CD4-positive, alpha-beta T cell treated with Interleukin-4 for 1 hour (primary cell): ENCODE measurements at places on chromosomes 4 and X.
A peak's percentile ranks its signal among the peaks of the same experiment; 100 is the strongest.

GRCh38 chr4:141153751-141154510 lies 20.7 kb upstream of the RNF150 start:
- DNase-seq = no peak

DNA sequence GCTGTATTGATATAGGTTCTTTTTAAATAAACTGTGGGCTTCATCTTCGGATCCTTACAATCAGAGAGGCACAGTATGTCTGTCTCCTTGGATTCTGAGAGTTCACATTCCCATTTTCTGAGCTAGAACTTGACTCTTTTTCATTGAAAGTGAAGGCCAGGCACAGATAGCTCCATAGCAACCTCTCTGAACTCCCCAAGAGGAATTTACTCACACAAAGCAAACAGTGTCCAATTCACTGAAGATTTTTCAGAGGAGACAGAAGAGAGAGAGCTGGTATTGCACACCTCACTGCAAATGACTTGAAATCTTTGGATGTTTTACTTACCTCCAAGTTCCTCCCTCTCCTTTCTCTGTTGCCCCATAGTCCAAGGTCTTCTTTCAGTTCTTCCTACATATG lies 130.9 kb upstream of the CASK start:
- DNase-seq = no peak

DNA sequence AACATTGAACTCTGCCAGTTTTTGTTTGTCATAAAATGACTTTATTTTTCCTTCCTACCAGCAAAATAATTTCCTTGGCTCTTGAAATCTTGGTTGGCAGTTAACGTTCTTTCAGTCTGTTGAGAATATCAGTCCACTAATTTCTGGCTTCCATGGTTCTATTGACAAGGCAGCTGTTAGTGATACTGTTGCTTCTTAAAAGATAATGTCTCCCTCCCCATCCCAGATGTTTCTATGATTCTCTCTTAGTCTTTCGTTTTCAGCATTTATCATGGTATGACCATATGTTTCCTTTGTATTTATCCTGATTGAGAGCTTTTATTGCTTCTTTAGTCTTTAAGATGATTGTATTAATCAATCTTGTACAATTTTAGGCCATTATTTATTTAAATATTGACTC lies 81.1 kb upstream of the STK26 start:
- no peak for DNase-seq

- no peak for DNase-seq
Measured at GRCh38 chrX:108332281-108332680, 105.9 kb downstream of the COL4A6 start.

DNA sequence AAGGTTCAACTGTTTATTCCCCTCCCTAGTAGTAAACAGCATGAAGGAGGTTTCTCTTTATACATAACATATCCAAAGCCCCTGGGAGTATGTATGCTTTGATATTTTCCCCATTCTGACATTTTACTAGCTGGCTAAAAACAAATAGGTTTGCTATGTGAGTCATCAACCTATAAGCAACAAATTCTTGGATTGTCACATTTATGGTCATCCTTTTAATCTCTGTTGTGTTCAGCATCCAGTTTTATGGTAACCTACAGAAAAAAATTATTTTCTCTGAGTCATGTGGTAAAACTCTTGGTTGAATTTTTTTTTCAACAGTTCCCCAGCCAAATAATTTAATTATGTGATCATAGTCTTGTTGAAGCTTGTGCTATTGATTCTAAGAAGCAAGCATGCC lies 734.1 kb downstream of the ADGRL3 start:
- DNase-seq = no peak

DNA sequence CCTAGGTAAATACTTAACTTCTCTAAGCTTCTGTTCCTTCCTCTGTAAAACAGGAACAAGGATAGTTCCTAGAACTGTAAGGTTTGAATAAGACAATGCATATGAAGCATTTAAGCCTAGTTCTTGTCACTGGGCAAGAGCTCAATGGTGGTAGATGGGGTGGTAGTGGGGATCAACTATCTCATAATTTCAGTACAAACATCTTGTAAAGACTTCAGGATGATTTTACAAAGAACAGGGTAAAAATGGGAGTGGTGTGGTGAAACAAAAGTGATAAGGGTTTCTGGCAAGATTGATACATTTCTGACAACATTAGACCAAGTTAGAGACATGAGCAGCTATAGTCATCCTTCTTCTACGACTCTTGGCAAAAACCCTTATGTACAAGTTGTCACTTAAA lies 137.8 kb downstream of the SCFD2 start:
- no peak for DNase-seq

DNA sequence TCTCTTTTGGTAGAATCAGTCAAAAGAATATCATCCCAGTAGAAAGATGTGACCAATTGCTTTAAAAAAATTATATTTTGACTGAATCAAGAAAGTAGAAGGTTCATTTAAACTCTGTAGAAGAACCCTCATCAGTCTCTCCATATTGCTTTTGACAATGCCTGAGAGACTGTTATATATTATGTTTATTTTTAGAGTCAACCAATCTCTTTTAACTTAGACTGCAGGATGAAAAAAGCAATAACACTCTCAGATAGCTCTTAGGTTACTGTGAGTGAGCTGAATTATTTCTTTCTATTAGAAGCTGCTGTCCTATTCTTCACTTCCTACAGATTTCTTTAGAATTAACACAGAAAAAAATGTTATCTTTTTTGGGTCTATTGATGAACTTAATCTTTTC lies 38.1 kb downstream of the GALNTL6 start:
- no peak for DNase-seq

GRCh38 chrX:151363316-151363715 lies 33.7 kb upstream of the VMA21 start:
- no peak for DNase-seq

DNA sequence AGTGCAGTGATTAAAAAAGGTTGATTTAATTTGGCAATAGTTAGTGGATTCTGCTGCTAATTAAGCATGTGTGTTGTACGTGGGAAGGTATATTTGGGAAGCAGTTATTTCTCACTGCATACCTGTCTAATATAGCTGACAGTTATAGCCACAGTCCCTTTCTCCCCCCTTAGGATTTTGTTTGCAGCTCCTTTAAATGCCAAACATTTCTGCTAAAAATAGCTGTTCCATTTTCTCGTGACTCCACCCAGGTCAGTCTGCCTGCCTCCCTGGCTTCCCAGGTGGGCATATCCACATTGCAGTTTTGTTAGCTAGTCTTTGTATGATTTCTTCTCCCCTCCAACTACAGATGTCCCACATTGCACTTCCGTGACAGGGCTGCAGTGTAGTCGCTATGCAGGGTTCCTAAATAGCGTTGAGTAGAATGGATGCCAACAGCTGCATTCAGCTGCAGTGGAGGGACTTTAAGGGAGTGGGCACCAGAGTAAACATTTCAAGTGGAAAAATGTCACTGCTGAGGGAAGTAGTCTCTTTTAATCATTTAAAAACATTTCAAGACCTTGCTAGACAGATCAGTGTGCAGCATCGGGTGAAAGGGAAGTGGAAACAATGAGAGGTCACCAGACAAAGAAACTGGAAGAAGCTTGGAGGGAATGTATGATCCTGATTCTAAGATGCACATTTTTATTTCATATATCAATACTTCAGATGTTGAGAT lies 326.3 kb downstream of the RAPGEF2 start:
- no peak for DNase-seq

- no peak for DNase-seq
Measured at GRCh38 chr4:93617606-93618005, 210.9 kb upstream of the ATOH1 start.

DNA sequence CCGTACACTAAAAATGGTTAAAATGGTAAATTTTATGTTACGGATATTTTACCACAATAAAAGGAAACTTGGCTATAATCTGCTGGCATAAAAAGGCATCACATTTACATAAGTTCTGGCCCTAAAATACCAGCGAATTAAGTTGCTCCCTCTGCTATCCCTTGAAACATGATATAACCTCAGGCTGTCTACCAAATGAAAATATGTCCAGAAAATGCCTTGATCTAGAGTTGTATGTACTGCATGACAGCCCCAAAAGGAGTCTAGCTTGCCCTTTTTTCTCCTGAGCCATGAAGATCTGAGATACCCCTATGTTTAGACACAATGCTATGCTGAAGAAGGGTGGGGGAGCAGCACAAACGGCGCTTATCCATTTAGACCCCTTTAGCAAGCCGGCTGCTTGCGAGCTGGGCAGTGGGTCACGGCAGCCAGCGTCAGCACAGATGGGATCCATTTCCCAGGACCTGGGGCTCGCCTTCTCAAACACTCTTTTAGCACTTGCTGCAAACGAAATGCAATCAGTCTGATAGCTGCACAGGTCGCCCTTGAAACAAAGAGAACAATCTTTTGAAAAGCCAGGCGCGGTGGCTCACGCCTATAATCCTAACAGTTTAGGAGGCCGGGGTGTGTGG lies 77.0 kb downstream of the AFAP1 start:
- no peak for DNase-seq

DNA sequence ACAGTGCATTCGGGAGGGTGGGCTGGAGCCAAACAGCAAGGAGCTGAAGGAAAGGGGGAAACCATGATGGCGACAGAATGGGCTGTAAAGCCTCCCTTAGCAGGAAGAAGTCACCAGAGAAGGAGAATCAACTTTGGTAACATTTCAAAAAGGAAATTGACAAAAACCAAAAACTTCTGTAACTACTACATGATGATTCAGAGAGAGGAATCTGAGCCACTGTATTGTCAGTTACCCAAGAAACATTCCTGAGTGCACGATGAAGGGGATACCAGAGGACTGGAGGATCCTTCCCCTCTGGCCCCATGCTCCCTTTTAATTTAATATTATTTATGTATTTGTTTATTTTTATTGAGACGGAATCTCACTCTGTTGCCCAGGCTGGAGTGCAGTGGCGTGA lies 26.3 kb downstream of the PDHA1 start:
- no peak for DNase-seq

DNA sequence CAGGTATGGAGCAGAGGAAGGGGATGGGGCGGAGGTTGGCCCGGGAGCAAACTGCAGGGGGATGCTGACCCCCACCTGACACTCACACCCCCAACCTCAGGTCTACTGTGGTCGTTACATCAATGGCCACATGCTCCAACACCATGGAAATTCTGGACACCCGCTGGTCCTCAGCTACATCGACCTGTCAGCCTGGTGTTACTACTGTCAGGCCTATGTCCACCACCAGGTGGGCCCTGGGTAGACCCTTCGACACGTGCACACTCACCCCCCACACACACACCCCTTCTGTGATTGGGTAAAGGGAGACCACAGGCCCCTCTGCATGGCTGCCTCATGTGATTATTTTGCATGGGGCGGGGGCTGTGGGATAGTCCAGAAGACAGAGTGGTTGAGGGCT lies 2.2 kb upstream of the ERAS start:
- DNase-seq = no peak

DNA sequence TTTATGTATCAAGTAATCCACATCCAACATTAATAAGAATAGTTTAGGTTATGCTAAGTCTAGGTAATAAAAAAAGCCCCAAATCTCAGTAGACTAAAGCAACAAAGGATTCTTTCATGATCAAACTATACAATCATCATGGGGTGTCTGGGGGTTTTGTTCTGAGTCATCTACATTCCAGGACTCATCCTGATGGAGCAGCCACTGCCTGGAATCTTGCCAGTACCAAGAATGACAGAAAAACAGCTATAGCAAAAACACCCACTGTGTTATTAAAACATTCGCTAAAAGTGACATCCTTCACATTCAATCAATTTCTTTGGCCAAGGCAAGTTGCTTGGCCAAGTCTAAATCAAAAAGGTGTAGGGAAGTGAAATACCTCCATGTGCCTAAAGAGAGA lies 3.9 kb upstream of the ARHGEF38 start:
- no peak for DNase-seq

DNA sequence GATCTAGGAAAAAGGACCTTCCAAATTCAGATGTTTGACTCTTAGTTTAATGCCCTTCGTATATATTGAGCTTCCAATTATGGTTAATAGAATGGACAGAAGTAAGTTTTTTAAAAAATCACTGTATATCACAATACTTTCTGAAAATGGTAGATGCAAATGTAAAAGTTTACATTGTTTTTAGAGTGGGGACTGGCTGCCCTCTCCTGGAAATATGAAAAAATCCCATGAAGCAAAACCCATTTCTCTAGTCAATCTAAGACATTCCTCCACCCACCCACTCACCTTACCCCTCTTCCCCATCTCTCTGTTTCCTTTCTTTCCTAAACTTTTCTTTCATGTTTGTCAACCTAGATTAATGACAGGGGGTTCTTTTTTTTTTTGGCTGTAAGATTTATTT lies 134.5 kb downstream of the ARHGAP6 start:
- DNase-seq = no peak

- no peak for DNase-seq
Measured at GRCh38 chrX:82813671-82814078, 694.4 kb upstream of the POU3F4 start.

DNA sequence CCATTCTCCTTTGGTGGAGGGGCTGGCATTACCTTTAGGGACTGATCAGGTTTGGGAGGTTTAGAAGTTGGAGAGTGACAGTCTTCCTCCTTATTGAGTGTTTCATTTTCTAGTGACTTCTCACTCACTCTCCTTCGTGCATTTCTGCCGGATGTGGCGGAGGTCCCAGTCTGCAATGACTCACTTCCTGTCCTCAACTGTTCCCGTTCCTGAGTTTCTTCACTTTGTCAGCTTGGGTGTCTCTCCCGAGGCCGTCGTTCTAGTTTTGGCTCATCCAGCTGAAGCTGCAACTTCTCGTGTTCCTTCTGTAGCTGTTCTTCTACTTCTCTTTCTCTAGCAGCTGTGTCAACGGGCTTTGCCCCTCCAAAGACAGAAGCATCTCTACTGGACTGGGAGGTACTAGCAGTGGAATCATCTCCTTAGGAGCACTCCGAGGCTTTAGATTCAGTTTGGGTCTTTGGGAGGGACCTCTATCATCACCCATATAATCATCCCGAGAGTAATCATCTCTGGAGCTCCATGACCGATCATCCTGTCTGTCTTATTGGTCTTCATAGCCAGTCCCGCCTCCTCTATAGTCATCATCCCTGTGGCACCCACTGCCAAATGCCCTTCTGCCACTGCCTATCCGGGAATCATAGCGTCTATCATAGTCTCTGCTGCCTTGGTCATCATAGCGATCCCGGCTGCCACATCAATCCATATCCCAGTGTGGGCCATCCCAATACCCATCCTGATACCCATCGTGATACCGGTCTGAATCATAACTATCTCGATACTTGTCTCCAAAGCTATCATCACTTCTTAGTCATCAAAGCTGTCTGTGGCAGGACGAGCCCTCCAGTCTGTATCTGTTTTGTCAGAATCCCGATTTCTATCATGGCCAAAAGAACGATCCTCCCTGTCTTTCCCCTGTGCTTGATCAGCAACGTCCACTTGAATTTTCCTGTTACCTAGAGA lies 35.3 kb upstream of the VSIG4 start:
- peak; percentile 53 for DNase-seq

DNA sequence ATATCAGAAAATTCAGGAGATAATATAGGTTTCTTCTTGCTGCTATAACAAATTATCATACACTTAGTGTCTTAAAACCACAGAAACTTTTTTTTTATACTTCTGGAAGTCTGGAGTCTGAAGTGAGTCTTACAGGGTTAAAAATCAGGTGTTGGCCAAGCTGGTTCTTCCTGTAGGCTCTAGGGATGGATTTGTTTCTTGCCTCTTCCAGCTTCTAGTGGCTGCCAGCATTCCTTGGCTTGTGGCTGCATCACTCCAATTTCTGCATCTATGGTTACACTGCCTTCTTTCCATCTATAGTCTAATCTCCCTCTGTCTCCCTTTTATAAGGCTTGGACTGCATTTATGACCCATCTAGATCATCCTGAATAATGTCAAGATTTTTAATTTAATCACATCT lies 68.7 kb downstream of the ANTXR2 start:
- DNase-seq = no peak
